Mucosa of descending colon (tissue), 3 donors: ENCODE measurements at places on chromosomes 7 and 10.
A peak's percentile ranks its signal among the peaks of the same experiment; 100 is the strongest.

- DNase-seq, result no peak
Measured at GRCh38 chr10:86449926-86450558, 71.5 kb downstream of the WAPL start.

DNA sequence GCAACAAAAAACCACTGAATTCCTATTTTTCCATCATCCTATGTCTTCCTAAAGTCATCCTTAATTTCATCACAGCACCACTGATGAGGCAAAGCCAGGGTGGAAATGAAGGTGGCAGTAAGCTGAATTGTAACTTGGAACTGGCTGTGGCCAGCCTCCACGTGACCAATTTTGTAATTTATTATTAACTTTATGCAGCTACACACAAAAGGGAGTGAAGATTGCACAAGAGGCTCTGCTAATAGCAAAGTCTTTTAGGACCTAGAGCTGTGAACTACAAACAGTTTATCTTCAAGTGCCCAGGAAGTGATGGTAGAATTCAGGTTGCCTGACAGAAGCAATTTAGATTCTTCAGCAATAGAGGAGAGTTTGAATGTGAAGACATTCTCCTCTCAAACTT lies 176.4 kb downstream of the CCDC71L start:
- no peak for DNase-seq

GRCh38 chr10:84329196-84329611 lies 815 bp downstream of the CCSER2 start:
- no peak for DNase-seq

DNA sequence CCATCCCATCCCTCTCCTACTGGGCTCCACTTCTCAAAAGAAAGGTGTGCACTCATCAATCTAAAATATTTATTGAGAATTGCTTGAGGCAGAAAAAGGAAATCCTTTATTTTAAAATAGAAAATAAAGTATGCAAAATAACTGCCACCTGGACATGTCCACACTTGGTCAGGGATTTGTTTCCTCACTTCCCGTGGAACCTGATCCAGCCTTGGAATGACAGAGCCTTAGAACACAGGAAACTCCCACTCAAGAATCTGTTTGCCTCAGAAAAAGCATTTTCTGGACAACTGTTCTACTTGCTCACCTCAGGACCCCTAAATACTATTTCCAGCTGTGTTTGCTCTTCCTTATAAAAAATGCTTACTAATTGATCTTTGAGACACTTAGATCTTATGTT lies 29.0 kb downstream of the AKR1C8 start:
- no peak for DNase-seq

GRCh38 chr10:131381576-131381975 lies 70.1 kb upstream of the TCERG1L start:
- no peak for DNase-seq

DNA sequence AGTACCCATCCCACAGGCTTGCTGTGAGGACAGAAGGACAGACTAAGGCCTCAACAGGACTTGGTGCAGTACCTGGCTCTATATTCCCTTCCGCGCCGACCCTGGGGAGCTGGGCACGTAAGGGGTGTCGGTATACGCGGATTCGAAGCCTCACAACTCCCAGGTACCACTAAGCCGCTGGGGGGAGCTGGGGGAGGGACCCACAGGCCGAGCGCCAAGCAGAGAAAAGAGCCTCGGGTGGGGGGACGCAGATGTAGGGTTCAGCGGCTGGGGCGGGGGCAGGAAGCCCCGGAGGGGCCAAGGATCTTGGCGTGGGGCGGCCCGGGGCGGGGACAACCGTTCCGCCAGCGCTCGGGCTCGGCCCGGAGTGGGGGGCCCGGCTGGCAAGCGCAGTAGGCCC lies 126.4 kb upstream of the ZNF746 start:
- DNase-seq, result peak; percentile 72

- no peak for DNase-seq
Measured at GRCh38 chr10:123635745-123636144, 30.4 kb upstream of the GPR26 start.

GRCh38 chr10:93639791-93640190 lies 27.5 kb downstream of the PDE6C start:
- no peak for DNase-seq

DNA sequence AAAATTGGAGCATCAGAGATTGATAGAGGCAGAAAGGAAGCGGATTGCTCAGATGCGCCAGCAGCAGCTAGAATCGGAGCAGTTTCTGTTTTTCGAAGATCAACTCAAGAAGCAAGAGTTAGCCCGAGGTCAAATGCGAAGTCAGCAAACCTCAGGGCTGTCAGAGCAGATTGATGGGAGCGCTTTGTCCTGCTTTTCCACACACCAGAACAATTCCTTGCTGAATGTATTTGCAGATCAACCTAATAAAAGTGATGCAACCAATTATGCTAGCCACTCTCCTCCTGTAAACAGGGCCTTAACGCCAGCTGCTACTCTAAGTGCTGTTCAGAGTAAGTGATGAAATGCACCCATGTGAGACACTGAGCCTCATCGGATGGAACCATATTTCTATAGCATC lies 33.1 kb downstream of the STAMBPL1 start:
- no peak for DNase-seq

DNA sequence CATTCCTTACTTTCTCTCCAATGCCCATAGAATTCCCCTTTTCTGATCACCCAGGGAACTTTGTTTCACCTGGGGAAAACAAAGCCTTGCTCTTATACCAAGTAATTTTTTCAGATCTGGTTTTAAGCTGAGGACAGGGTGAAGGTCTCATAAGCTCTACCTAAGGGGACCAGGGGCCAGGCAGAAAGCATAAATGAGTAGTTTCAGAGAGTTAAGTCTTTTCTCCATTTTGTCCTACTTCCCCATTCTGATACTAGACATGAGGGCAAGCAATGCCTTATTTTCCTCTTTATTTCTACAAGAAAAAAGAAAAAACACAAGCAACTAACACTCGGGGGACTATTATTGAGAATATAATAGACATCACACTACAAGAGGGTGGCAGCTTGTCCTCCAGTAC lies 2.9 kb downstream of the AKR1D1 start:
- no peak for DNase-seq

- peak; percentile 53 for DNase-seq
Measured at GRCh38 chr7:30159698-30160143, 24.9 kb downstream of the MTURN start.
